Foreskin keratinocyte (primary cell): ENCODE measurements at places on chromosomes 12 and 14. TPM values are rescaled to one million over a fixed set of nuclear protein-coding genes. Genes with fewer than 3 reads are reported as not detected.

DNA sequence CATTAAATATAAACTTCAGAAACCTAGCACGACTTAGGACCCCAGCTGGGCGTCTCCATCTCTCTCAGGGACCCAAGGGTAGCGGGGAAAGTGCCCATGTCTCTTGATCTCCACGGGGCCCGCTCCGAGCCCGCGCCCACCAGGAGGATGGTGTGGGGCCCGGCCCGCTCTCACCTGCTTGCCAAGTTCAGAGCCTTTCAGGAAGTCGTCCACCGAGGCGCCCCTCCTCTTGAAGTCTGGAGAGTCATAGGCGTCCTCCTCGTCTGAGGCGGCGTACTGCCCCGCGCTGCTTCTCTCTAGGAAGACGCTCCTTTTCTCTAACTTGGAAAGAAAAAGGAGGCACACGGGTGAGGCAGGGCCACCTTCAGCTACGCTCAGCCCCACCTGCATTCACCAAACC lies 96.9 kb downstream of the PIWIL1 start:
- DNase-seq, result no peak

Gene TMPRSS12
- total RNA-seq, result not detected in 2 replicates

DNA sequence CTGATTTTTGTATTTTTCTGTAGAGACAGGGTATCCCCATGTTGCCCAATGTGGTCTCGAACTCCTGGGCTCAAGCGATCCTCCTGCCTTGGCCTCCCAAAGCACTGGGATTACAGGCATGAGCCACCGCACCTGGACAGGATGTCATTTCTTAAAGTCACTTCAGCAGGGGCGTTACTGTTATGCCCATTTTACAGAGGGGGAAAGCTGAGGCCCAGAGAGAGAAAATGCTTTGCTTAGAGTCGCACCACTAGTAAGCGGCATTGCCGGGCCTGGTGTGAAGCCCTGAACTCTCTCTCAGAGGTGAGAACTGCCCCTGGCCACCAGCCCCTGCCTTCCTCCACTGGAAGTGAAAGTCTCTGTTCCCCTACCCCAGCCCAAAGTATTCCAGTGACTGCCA lies 207.0 kb downstream of the PHETA1 start:
- DNase-seq, result no peak

Gene NPFF
- not detected in 2 replicates for total RNA-seq

DNA sequence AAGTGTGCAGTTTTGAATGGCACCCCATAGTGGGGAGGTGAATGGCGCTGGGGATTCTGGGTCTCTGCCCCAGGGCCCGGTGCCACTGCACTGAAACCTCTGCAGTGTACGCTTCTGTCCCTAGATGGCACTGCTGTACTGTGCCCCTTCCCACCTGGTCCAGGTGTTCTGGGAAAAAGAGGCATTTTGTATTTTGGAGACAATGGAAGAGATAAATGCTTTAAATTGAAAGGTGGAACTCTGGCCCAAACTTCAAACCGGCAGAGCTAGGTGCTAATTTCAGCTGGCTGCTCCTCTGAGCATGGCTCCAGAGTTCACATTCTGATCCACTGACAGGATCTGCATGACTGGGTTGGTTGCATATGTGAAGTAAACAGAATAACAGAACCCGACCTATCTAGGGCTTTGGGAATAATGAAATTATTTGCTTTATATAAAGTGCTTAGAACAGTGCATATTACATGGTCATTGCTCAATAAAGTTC lies 52.2 kb downstream of the KRT80 start:
- DNase-seq, result no peak

DNA sequence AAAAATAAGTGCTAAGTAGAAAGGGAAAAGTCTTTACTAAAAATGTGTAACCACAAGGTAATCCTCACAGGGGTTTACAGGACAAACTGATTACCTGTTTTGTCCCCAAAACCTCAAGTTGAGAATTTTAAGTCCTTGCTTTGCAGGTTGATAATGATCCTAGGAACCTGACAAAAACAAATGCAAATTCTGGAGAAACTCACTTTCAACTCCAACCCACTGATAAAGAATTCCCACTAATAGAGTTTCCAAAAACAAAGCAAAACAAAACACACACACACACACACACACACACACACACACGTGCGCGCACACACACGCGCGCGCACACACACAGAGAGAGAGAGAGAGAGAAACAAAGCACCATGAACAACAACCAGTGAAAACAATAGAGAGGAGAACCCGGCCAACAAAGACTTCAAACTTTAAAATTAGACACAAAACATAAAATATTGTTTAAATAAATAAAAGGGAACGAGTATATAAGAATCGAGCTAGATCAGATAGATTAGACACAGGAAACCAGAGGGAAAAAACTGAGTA lies 187.0 kb upstream of the FOXN3 start:
- no peak for DNase-seq
